Activated CD4-positive, CD25-positive, alpha-beta regulatory T cell treated with anti-CD3 and anti-CD28 coated beads, Interleukin-2, amount 50 U/mL, for 72 hours (primary cell): ENCODE measurements at places on chromosomes 2 and 18.
A peak's percentile ranks its signal among the peaks of the same experiment; 100 is the strongest.

DNA sequence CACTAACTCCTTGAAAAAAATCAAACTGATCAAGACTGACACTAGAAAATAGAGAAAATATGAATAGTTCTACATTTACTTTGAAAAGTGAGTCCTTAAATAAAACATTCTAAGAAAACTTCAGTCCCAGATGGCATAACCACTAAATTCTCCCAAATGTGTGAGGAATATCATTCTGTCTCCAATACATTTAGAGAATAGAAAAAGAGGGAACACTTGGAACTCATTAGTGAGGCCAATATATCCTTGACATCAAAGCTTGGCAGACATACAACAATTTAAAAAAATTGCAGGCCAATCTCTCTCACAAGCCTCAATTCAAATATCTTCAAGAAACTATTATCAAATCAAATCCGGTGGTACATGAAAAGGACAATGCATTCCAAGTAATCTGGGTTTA is 79.3 kb upstream of the TMEM247 start:
- no peak for DNase-seq

- DNase-seq = no peak
These were observed 110.3 kb downstream of the NCK2 start for GRCh38 chr2:105854972-105855371.

- DNase-seq = no peak
These were observed 458.7 kb upstream of the HNRNPA3 start for GRCh38 chr2:176753752-176754474.

DNA sequence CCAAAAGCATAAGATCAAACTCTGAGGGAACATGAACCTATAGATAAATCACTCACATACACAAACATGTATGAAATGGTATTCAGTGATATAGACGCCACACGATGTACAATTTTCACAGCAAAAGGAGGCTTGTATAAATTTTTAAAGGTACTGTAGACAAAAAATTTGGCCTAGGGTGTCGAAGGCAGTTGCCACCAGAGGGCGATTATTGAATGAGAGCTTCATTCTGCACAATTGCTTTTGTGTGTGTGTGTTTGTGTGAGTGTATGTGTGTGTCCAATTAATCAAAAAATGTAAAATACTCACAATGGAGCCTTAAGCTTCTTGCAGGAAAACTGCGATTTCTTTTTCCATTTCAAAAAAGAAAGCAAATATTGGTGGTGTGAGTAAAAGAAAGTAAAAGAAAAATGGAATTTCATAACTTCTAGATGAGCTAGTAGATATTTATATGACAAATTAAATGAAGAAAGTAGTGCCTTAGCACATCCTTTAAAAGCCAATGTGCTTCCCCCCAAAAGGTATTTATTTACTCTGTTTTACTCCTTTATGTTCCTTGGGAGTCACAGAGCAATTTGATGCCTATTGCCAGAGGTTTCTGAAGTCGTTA is 800.1 kb downstream of the SATB2 start:
- DNase-seq = no peak

- DNase-seq = no peak
These were observed 530.2 kb upstream of the LINC00305 start for GRCh38 chr18:64679121-64679520.

- no peak for DNase-seq
These were observed 285.5 kb downstream of the MREG start for GRCh38 chr2:215727507-215728503.

DNA sequence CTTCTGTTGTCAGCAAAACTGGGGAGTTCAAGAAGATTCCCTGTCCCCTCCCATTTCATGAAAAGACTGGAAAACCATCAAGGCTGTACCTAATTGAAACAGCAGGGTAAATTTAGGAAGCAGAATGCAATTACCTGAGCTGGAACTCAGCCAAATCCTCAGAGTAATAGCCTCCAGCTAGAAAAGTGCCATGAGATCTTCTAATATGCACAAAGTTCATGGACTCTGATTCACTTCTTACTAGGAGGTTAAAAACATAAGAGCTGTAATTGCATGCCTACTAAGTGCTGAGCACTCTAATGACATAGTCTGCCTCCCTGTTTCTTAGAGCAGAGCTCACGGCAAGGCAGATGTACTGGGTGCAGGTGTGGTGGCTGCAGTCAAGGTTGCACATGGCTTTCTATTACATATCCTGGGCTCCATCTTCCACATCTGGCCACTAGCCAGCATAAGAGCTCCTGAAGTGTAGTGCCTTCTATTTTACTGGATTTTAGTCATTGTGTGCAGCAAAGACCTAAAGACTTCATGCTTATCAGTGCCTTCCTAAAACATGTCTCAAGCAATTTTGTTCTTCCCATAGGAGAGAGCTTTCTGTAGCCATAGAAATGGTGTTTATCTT is 341.7 kb downstream of the PTPRM start:
- DNase-seq = no peak

DNA sequence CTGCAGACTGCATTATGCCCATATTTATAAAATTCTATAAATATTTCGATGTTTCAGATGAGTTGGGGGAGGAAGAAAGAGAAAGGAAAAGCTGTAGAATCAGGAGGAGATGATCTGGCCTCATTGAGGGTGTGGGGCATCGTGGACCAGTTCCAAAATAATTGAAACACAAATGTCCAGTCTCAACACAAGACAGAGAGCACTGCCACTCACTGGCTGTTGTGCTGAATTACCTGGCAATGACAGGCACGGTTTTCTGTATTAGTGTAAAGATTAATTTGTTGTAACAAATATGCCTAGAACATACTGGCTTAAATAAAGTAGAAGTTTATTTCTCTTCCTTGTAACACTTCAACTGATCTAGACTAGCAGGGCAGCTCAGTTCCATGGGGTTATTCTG is 24.1 kb downstream of the POLE4 start:
- no peak for DNase-seq

- no peak for DNase-seq
These were observed 81.6 kb downstream of the CDK15 start for GRCh38 chr2:201887773-201888425.

GRCh38 chr2:220243571-220243970 is 616.1 kb downstream of the SLC4A3 start:
- no peak for DNase-seq

DNA sequence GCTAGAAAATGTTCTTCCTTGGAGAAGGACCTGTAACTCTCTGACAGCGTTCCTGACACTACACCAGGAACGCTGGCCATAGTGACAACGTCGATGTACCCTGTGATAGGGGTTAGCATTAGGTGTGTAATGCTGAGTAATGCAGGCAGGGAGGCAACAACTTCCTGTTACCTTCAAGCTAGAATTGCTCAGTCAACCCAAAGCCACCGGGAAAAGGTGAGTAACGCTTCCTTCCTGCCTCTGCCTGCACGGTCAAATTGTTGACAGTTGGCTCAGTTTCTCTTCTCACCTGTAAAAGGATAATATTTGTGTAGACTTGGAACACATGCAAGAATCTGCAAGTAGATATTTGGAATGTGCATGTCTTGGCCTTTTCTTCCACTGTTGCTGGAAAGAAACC is 12.7 kb downstream of the FAM110C start:
- peak; percentile 37 for DNase-seq

GRCh38 chr2:73103018-73103542 is 9.7 kb downstream of the RAB11FIP5 start:
- no peak for DNase-seq

GRCh38 chr2:31402388-31402787 is 12.2 kb downstream of the XDH start:
- no peak for DNase-seq

GRCh38 chr18:32750328-32750727 is 22.5 kb downstream of the KLHL14 start:
- no peak for DNase-seq

DNA sequence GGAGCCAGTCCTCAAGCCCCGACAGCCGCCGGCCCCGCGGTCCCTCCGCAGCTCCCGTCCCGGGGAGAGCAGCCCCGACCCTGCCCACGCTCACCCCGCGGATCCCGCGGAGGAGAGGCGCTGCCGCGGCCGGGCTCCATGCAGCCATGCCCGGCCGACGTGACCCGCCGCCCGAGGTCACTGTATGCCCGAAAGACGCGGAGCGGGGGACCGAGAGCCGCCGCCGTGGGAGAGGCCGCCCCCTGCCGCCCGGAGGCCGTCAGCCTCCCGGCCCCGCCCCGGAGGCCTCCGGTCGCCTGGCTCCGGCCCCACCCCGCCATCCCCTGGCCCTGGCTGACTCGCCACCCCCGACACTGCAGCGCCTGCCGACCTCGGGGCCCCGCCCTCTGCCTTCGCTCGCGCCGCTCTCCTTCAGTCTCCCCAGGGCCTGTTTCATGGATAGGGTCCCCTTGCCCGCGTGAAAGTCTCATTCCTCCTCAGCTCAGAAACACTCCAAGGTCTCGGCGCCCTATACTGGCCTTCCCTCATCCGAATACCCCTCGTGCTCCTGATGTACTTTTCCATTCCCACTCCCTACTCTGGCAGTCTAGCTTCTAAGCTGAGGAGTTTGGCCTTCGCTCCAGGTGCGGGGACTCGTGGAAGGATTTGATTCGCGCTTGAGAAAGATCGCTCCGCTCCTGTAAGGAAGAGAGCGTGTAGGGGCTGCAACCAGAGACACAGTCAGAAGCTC is at the start of gene BOLA3:
BOLA3 (minus strand) TSS at position 186 of the 730 bp plus-strand sequence; CDS start at position 148, 38 bp downstream.
- DNase-seq = peak; percentile 88

- no peak for DNase-seq
These were observed 2.2 kb downstream of the ACSL3 start for GRCh38 chr2:222862909-222863544.
